ENCODE measurements at places on chromosomes 2 and 18. TPM values are rescaled to one million over a fixed set of nuclear protein-coding genes. Genes with fewer than 3 reads are reported as not detected.

COL4A4 gene
- under 0.01 TPM for total RNA-seq

CAPN14 gene
- total RNA-seq: 0.11 TPM

ARHGAP15 gene
- 1.4 TPM for total RNA-seq

TMEM237 gene
- 173 TPM for total RNA-seq

TMEM247 gene
- not detected for total RNA-seq

ABCB6 gene
- 9.0 TPM for total RNA-seq

VSNL1 gene
- 0.09 TPM for total RNA-seq

ACTG2 gene
- 0.74 TPM for total RNA-seq

STARD6 gene
- 0.11 TPM for total RNA-seq

CAVIN2 gene
- 0.06 TPM for total RNA-seq

DNA sequence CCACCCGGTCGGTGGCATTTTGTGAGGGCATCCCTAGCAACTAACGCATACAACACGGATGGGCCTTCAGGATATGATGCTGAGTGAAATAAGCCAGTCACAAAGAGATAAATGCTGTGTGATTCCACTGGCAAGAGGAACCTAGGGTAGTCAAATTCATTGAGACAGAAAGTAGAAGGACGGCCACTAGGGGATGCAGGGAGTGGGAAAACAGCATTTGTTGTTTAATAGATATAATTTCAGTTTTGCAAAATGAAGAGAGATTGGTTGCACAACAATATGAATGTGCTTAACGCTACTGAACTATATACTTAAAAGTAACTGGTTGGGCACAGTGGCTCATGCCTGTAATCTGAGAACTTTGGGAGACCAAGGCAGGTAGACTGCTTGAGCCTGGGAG lies 112.9 kb downstream of the AFF3 start:
- DNase-seq: no peak

DNA sequence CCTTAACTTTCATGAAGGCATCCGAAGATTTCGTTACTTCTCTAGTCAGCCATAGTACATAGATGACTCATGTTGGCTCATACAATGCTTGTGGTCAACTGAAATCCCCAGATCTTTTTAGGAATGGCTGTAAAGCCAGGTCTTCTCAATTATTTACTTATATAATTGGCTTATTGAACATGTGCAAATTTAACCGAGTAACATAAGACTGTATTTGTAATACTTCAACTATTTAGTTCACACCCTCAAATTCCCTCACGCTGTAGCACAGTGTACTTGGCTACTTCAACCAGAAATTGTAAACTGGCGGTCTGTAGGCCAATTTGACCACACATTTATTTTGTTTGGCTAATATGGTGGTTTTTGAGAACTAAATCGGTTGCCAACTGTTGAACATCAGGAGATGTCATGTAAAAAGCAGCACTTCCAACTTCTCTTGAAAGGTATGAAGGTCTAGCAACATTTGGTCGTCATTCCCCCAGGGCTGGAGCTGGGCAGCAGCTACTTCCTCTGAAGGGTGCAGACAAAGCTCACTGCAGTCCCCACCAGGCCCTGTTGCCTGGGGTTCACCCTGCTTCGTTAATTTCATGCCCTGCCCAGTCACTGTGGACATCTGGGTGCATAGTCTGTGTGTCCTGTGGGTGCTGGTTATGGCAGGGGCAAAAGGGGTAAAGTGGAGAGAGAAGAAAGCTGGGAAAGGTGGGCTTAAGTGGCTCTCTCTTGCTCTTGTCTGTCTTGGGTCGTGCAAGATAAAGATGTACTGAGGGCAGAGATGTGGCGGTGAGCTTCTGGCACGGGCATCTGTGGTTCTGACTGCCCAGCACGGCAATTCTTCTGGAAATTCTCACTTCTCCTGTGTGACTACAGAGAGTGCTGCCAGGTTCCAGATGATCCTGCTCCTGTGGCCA lies 3.2 kb upstream of the SH3RF3 start:
- DNase-seq: peak; percentile 85

DNA sequence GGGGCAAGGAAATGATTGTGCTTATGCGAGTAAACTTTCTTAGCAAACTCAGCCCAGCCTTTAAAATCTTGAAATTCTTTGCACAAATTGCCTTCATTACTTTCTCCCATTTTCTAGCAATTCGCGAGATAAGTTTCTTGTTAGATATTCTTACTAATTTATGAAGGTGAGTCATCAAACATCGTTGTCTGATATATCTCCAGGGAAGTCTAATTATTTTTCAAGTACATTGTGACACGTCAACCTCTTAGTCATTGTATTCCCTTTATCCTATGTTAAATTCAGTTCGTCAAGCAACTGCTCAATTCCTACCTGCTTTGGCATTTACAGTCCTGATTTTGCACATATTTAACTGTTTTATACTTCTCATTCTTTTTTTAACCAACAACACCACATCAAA lies 854.5 kb upstream of the CRIM1 start:
- no peak for DNase-seq

DNA sequence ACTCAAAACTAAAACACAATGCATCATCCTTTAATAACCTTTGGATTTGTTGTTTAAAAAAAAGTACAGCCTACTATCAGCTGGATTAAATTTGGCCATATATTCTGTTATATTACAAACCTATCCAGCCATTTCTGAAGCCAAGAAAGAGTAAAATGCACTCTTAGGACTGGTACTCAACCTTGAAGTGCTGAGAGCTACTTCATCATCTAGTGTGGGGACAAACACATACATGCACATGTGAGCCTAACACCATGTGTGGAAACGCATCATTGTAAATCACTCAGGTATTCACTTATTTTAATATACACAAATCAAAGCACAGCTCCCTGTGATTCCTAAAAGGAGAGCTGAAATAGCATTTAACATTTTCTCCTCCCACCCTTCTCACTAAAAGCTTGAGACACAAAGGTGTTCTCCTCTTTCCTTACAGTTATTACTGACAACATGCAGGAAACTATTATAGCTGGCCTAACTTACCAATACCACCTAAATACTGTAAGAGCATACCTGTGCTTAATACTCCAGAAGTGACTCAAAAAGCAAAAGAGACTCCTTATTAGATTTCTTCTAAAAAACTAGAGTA lies 7.5 kb downstream of the BAZ2B start:
- DNase-seq: no peak

DNA sequence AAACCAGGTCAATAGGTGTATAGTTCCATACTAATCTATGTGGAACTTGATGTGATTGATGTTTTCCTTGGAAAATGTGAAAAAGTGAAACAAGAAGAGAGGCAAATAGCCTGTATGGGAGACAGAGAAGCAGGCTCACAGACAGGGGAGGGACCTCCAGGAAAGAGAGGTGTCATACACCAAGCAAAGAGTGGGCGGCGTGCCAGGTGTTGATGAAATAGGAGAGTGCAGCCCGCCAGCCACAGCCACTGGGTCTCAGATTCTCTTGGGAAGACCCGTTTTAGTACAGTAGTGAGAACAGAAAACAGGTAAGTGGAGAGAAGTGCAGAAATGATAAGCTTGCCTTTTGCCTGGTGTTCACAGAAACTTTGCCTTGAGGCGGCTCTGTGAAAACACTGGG lies 301.9 kb downstream of the ZNF407 start:
- DNase-seq: peak; percentile 65

DNA sequence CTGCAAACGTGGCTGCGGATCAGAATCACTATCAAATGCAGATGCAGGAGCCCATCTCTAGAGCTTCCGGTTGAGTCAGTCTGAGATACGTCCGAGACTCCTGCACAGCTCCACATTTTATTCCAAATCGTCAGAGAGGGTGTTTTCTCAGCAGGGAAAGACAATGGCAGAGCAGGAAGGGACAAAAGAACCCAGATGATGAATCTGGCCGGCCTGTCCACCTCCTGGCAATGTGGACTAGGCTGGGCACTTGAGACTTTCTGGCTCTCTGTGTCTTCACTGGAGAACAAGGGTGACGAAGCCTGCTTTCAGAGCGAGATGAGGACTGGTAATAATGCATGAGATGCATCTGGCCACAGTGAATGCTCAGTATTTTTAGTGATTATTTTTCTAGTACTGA lies 255.9 kb upstream of the MYT1L start:
- DNase-seq: no peak

DNA sequence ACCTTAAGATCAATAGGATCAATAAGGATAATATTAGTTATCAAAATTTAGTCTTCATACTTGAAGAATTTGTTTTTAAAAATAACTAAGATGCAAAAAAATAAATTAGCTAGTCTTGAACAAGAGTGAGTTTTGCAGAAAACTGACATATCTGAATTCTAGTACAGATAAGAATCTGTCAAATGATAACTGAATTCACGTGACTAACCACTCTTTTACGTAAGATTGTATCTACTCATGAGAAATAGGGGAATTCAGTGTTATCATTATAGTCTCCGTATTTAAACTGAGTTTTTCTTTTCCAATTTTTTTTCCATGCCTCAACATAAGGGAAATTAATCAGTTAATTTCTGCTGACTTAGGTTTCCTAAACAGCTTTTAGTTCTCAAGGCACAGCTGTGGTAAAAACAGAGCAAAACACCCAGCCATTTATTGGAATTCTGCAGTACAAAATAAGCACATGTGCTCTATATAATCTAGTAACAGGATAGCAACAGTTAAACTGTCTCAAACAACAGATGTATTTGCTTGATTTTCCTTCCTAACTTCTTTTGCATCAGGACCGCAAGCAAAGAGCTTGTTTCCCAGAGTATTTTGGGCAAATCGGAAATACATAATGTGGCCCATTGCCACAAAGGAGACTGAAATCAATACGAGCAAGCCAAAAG lies 19.1 kb downstream of the SLC40A1 start:
- DNase-seq: no peak

GRCh38 chr2:57720728-57721627 lies 325.6 kb upstream of the VRK2 start:
- DNase-seq: peak; percentile 67

DNA sequence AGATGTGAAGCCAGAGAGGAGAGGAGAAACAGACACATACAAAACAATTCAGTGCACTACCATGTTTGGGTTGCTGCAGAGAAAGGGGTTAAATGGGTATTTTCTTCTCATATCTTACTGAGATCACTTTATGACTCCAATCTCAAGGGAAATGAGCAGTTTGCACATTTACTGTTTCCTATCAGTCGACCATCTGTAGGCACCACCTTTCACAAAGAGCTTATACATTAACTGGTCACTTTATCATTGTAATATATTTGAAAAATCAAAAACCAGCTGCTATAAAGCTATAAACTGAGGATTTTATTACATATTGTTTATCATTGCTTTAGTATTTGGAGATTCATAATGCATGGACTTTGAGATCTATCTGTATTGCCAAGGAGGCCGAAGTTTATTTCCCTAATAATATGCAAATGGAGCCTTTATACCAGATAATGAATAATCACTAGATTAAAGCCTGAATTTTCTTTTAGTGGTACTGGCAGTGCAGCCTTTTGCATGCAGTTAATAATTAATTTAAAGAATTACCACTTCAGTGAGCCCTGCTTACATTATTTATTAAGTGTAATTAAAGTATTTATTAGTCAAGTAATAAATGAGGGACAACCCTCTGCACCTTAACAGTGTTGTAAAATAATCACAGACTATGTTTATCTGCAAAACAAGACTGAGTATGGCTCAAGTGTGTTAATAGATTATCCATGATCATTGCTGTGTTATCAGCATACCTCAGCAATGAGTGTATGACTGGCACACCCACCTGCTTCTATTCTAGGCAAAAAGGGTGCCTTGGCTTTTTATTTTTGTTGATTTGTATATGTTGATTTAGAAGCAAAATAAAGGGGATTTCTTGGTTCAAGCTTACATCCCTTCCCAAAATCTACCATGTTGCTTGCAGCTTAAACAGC lies 167.7 kb upstream of the SLC14A2 start:
- DNase-seq: no peak

GRCh38 chr2:46973673-46974072 lies 58.1 kb upstream of the MCFD2 start:
- no peak for DNase-seq

DNA sequence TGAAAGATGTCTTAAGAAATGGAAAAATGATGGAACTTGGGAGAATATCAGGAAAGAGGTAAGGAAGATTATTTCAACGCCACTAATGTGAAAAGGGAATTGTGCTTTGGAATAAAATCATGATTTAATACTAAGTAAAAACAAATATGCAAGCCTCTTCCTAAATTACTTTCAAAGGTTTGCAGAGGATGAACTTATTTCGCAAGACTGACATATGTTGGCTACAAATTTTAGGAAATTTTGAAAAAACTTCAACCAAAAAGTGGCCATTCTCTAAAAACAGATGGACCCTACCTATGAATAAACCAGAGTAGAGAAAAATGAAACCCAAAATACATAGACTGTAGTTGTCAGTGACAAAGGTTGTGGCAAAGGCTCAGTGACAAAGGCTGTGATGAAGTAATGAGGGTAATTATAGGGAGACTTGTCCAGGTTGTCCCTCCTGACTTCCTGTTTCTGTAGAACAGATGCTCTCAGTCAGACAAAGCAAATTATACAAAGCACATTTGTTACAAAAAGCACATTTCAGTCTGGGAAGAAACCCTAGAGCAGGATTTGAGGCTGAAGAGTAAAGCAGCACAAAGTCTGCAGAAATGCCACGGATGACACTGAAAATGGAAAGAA lies 39.5 kb downstream of the SFT2D3 start:
- DNase-seq: no peak

GRCh38 chr2:203904022-203904421 lies 32.5 kb upstream of the ICOS start:
- no peak for DNase-seq

DNA sequence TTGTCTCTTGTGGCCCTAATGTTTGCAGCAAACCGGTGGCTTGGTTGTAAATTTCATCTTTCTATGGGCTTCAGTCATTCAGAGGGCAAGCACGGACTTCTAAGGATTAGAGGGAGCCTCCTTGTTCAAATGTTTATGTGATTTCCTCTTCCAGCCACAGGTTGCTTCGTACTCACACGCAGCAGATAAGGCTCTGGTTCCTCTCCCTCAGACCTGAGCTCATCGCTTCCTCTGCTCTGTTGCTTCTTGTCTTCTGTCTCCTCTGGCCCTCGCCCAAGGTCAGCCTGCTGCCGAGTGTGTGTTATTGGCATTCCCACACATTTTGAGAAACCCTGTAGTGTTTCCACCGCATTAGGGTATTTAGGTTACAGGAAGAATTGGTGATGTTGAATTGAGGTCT lies 44.0 kb downstream of the MYL12B start:
- peak; percentile 67 for DNase-seq

GRCh38 chr2:45728458-45728942 lies 77.0 kb downstream of the PRKCE start:
- DNase-seq: no peak

GRCh38 chr2:8580316-8581233 lies 101.3 kb upstream of the ID2 start:
- DNase-seq: no peak

GRCh38 chr2:84865181-84865783 lies 15.6 kb downstream of the TRABD2A start:
- no peak for DNase-seq

DNA sequence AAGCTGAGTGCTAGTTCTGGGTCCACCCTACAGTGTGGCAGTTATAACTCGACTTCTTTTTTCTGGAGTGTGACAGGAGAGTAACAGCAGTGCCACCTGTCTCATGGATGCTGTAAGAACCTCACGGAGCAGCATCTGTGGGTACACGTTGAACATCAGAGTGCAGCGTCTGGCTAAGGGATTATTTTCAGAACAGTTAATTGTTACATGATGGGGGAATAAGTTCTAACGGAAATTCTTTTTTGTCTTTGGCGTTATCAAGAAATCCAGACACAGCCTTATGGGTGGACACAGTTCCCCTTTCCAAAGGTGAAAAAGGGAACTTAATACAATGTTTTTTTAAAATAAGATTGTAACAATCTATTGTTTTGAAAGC lies 28.3 kb upstream of the TOGARAM2 start:
- DNase-seq: no peak

Measured in Daoy (cell line).